Fibroblast of skin of abdomen (primary cell): ENCODE measurements at places on chromosomes 13 and 19.
A peak's percentile ranks its signal among the peaks of the same experiment; 100 is the strongest.

GRCh38 chr19:31560086-31561060 is 211.1 kb upstream of the TSHZ3 start:
- DNase-seq: peak; percentile 26

- no peak for DNase-seq
These were observed 9.8 kb downstream of the SAFB start for GRCh38 chr19:5632657-5633056.

DNA sequence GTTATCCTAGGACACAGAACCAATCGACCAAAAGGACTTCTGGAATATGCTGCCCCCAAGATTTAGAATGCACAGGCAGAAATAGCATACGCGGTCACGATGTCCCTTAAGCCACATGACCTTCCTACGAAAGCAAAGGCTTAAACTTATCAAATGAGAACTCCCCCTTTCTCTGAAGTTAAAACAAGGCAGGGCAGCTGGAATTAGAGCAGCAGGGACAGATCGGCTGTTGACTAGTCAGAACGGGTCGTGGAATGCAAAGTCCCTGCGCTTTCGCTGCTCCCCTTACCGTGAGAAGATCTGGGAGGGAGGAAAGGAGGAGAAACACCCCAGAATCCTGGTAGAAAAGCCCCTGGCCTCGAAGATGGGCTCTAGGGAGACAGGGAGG is 799 bp upstream of the USPL1 start:
- peak; percentile 85 for DNase-seq

- DNase-seq: peak; percentile 13
These were observed 2.5 kb upstream of the TMEM255B start for GRCh38 chr13:113756441-113757097.

- no peak for DNase-seq
These were observed 15.8 kb upstream of the ELF1 start for GRCh38 chr13:41034881-41035280.

GRCh38 chr19:27962264-27962663 is 1250.7 kb downstream of the UQCRFS1 start:
- DNase-seq: no peak

- DNase-seq: no peak
These were observed 277.7 kb upstream of the TSHZ3 start for GRCh38 chr19:31626941-31627340.

DNA sequence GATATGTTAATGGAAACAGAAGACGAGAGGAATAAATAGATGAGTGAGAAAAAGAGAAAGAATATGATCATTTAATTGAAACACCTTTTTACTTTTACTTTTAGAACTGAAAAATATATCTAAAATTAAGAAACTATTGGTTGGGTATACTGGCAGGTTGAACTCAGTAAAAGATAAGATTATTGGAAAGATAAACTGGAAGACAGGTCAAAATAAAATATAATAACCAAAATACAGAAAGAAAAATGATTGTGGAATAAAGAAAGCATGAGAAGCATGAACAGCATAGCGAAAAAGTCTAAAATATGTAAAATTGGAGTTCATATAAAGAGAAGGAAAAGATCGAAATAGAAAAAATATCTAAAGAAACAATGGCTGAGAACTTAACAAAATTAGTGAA is 242.2 kb upstream of the MIR17HG start:
- no peak for DNase-seq

DNA sequence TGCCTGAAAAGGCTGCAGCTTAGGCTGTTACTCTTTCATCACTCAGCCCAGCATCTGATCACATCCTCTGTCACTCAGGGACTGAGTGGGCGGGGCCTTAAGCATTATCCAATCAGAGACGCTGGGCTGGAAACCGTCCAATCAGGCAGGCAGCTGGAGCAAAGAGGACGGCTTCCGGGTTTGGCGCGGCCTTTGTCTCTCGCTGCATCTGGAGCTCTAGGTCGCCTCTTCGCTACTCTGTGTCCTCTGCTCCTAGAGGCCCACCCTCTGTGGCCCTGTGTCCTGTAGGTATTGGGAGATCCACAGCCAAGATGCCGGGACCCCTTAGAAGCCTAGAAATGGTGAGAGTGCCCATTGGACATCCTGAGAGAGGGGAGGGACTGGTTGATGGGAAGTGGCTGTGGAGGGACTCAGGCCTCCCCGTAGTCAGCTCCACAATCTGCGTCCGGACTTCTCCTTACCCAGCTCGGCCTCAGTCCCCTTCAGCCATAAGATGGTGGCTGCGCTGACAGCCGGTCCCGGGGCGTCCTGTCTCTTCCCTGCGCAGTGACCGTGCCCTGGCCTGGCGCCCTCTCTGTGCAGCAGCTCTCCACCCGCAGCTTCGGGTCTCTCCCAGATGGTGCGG is at the start of gene ZNF486:
Gene ZNF486 (plus strand): TSS at position 195 of the 625 bp plus-strand sequence. CDS start 117 bp downstream, at position 312.
- DNase-seq: peak; percentile 97

DNA sequence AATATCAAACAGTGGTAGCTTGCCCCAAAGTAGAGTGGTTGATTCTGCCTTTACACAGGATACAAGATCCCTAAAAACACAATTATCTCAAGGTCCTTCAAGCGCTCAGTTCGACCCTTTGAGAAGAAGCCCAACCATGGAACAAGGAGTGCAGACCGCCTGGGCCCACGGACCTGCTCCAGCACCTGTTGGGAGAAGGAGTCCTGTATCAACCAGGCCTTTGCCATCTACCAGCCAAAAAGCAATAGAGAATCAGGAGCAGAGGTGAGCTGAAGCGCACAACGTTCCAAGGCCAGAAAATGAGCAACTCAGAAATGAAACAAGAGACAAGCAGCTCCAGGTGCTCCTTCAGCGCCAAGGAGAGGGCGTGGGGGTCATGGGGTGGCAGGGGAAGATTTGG is 6.3 kb upstream of the LILRB3 start:
- DNase-seq: no peak

GRCh38 chr19:33814181-33815165 is 17.8 kb downstream of the KCTD15 start:
- DNase-seq: no peak
